ENCODE measurements at places on chromosomes 7 and 10.

- no peak for DNase-seq
Observed at GRCh38 chr7:24659505-24659904, 86.3 kb downstream of the PALS2 start.

GRCh38 chr7:2771274-2771731 lies 72.8 kb downstream of the GNA12 start:
- DNase-seq = peak; percentile 47

DNA sequence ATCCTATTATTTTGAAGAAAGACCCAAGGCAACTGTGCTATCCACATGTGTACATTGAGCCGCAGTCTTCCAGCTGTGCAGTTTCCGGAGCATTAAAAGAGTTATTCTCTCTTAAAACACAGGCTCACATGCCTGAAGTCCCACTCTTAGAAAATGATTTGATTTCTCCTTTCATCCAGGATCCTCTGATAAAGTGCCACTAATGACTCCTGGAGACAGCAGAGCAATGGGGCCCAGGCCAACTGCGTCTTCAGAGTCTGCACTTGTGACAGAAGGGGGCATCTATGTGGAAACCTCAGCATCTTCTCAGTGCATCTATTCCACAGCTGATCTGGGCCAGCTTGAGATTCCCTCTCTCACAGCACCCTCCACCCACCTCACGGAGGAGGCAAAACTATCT lies 482.1 kb upstream of the AKR1E2 start:
- no peak for DNase-seq

- no peak for DNase-seq
Observed at GRCh38 chr7:114533131-114533530, 118.5 kb downstream of the FOXP2 start.

- no peak for DNase-seq
Observed at GRCh38 chr10:60706146-60706545, 72.1 kb upstream of the CDK1 start.

- no peak for DNase-seq
Observed at GRCh38 chr7:149715476-149715875, 57.9 kb downstream of the ZNF467 start.

GRCh38 chr7:110938165-110938564 lies 152.8 kb upstream of the LRRN3 start:
- no peak for DNase-seq

DNA sequence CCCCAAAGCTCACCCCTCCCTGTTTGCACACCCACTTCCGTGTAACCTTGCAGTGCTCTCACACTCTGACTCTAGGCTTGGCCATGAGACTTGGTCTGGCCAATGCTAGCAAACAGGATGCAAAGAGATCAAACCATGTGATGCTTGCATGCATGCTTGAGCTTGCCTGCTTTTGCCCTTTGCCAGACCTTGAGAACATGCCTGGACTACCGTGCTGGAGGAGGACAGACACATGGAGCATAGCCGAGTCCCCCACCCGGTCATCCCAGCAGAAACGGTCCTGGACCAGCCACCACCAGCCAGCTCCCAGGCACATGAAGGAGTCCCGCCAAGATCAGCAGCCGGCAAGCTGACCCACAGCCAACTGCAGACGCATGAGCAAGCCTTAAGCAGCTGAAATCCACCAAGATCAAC lies 23.4 kb downstream of the PYROXD2 start:
- no peak for DNase-seq

DNA sequence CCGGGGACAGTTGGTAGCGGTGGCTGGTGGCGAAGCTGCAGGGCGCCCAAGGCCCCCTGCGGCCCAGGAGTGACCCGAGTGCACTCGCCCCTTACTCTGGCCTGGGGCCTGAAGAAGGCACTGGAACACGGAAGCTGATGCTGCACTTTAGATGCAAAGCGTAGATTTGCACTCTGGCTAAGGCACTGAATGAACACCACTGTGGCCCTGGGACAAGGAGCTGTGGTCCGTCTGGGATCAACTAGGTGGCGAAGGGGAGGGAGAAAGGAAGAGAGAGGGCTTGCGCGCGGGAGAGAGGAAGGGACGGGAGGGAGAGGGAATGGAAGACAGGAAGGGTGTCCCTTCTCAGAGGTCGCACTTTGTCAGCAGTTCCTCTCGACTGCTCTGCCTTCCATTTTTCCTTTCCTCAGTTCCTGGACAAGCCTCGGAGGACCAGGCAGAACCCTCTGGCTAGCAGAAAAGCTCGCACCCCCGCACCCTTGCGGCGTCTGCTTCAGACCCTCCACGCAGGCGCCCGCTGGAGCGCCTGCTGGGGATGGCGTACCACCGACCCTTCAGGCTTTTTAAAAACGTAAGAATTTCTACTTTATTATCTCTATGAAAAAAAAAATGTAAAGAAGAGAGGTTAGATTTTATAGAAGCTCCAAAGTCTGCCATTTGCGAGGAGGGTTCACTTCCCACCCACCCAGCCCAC lies 1.2 kb downstream of the FERD3L start:
- DNase-seq = no peak

DNA sequence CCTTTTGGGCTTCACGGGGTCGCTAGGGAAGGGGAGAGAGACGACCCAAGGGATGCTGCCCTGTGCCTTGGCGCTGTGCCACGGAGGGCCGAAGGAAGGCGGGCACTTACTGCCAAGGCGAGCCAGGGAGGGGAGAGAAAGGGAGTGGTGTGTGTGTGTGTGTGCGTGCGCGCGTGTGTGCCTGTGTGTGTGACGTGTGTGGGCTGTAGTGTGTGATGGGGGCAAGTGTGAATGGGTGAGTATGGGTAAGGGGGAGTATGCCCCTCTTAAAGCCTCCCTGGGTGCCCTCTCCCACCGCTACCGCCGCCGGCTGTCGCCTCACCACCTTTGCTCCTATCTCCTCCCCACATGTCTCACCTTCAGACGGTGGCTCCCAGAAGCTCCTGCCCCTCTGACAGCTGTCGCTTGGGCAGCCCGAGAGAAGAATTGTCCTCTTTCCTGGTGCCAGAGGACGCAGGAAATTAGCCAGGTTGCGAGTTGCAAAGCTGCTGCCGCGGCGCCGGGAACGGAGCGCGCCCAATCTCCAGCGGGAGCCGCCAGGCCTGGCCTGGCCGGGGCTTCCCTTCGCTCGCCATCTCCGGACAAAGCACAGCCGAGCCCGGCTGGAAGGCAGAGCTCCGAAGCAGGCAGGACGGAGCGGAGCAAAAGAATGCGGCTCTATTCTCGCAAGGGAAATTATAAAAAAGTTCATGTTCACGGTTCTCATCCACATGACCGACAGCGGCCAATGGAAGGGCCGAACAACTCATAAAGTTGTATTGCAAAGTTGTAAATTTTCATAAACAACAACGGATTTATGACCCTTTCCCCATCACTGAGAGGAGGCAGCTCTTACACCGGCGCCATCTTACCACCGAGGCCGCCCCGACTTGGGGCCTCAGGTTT lies at the start of gene HOXA3:
TSS of gene HOXA3 (minus strand) at position 653 of the 885 bp plus-strand sequence. CDS start 41,943 bp downstream, outside the sequence.
- peak; percentile 51 for DNase-seq

- DNase-seq = no peak
Observed at GRCh38 chr10:69742356-69742695, 59.4 kb upstream of the COL13A1 start.

GRCh38 chr10:121158988-121159579 lies 307.9 kb downstream of the WDR11 start:
- no peak for DNase-seq

DNA sequence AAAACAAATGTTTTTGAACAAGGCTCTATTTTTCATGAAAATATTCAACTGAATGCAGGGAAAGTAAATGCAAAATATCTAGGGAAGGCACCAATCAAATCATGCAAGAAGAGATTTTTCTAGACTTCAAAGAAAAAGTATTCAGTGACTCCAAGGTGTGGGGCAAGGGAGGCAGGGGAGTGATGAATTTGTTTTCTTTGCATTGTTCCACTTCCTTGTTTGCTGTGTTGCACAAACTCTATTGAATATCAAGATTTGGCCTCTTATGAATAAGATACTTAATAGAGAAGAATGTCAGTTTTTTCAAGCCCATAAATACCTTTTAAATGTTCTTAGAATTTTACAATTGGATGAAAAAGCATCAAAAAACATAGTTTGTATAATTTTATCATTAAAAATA lies 26.4 kb downstream of the STEAP1 start:
- no peak for DNase-seq

DNA sequence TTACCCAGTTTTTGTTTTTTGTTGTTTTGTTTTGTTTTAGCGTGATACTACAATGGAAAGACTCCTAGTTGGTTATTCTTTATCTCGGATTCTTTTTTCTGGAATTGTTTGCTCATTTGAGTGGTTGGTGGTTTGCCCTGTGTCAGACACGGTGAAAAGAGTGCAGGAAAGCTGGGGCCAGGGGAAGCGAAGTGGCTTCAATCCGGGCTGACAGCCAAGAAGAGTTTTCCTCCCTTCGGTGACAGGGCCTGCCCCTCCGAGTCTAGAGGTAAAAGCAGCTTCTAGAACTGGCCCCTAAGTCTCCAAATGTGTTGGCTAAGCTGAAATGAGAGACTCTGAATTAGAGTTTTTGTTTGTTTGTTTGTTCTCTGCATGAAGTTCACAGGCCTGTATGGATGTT lies 5.7 kb upstream of the AP5Z1 start:
- no peak for DNase-seq

DNA sequence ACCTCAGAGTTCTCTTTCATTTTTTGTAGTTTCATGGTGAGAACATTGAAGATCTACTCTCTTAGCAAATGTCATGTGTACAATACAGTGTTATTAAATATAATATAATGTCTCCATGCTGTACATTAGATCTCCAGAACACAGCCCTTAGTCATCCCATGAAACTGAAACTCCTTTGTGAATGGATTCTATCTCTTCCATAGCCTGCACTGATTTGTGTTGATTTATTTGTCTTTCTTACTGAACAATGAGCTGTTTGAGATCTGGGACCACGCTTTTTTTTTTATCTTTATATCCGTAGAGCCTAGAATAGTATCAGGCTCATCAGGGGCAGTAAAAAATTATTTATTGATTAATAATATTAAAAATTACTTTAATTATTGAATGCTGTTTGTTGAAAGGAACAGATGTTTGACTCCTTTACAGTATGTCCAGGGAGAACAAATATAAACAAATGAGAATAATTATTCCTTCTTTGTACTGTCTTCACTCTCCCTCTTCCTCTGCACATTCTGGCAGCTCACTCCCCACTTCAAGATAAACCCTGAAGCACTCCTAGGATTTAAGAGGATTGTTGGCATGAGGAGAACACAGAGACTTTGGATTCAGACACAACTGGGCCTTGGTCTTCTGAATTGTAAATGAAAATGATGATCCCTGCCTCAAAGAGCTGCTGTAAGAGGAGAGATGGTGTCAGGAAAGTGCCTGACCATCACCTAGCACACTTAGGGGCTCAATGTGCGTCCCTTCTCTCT lies 81.6 kb upstream of the MSRB2 start:
- no peak for DNase-seq

DNA sequence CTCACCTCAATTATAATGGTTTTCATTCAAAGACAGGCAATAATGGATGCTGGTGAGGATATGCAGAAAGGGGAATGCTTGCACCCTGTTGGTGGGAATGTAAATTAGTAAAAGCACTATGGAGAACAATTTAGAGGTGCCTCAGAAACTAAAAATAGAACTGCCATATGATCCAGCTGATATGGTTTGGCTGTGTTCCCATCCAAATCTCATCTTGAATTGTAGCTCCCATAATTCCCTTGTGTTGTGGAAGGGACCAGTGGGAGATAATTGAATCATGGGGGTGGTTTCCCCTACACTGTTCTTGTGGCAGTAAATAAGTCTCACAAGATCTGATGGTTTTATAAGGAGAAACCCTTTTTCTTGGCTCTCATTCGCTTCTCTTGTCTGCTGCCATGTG lies 87.7 kb downstream of the TES start:
- no peak for DNase-seq

- DNase-seq = no peak
Observed at GRCh38 chr7:78323118-78323517, 524.5 kb downstream of the PHTF2 start.

DNA sequence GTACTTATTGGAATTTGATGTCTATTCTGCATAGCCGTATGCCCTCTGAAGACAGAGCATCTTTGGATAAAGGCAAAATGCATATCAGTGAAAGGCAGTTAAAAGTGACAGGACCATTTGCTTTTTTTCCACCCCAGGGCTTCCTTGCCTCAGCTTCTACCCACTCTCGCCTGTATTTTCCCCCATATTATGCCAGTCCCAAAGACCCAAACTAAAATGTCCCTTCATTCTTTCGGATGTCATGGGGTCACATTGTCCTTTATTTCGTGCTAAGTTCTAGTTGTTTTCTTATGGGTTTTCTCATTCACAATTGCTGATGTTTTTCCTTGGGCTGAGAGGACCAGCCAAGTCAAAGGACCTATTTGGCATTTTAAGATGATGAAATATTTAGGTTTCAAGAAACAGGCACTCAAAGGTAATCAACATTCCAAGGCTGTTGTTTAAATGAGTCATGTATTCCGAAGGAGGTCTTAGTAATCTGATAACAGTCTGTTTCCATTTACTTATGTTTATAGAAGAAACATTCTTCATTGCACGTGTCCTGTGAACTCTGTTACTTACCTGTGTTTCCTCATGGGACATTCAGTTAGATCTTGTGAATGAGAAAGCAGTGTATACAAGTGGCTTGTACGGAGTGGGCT lies 74.1 kb downstream of the DNAH11 start:
- DNase-seq = no peak

GRCh38 chr10:131242007-131242406 lies 69.5 kb downstream of the TCERG1L start:
- DNase-seq = no peak

DNA sequence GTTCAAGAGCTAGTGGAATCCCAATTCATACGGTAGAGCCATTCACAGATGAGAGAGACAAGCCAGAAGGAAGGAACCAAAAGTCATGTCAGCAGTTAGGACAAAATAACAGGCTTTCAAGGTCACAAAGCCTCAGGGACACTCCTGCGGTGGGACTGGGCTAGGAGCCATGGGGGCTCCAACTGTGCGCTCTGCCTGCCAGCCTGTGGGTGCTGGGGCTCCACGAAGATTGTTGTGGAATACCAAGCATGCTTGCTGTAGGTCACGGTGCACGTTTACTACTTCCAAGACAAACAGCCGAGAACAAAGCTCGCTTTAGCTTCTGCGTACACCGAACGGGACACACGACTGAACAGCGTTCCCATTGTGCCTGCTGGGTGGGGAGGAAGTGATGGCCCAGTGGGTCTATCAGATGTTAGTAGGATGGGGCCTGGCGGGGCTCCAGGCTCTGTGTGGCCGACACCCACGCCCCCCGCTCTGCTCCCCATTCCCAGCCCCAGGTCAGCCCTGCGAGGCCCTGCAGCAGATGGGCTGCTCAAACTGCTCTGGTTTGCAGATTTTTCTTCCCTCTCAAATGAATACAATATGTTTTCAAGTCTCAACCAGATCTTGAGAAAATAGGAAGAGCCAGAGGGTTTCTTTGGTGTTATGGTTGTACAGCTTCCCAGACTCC lies 158.9 kb downstream of the EGFR start:
- DNase-seq = no peak
